ENCODE measurements at places on chromosomes 2 and 18.

DNA sequence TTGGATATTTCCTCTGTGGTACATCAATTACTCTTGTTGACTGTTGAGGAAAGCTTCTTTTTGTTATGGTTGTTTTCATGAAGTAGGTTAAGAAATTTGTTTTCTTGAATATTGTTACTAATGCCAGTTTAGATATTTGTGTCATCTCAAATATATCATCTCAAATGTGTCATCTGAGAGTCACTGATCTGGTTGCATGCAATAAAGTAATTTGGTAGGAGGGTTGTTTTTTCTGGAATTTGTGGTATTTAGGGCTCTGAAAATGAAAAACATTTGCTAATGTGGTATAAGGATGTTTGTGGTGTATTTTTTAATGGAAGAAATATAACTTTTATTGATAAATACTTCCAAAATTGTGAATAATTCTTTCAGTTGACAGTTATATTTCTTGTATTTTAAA, 117.7 kb downstream of the GREB1L start:
- DNase-seq = no peak

DNA sequence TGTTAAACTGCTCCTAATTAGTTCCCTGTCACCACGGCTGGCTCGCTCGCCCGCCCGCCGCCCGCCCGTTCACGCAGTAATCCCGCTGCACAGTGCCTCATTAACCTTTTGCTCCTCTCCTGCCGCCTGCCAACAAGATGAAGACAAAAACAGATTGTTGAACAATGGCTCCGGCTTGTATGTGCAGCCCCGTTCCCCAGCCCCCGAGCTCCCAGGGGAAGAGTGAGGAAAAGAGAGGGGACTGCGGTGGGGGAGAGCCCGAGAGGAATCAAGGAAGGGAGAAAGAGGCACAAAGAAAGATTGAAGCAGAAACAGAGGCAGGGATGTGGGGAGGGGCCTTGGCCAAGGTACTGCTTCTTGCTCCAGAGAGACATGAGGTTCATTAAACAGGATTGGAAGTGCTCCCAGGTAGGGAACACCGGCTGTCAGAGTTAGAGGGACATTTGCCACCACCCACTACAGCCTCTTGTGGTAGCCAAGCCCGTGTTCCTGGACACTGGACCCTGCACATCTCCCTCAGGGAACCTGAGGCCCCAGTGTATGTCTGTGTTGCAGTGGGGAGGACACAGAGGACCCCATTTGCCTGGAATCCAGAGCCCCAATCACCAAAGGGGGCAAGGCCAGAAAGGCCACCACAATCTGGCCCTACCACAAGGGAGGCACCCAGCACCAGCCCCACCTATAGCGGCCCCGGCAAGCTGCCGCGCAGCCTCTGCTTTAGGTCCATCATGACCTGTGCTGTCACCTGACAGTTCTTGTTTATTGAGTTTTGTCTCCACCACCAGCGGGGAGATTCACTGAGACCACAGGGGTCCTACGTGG, 38.1 kb downstream of the EMX1 start:
- no peak for DNase-seq

DNA sequence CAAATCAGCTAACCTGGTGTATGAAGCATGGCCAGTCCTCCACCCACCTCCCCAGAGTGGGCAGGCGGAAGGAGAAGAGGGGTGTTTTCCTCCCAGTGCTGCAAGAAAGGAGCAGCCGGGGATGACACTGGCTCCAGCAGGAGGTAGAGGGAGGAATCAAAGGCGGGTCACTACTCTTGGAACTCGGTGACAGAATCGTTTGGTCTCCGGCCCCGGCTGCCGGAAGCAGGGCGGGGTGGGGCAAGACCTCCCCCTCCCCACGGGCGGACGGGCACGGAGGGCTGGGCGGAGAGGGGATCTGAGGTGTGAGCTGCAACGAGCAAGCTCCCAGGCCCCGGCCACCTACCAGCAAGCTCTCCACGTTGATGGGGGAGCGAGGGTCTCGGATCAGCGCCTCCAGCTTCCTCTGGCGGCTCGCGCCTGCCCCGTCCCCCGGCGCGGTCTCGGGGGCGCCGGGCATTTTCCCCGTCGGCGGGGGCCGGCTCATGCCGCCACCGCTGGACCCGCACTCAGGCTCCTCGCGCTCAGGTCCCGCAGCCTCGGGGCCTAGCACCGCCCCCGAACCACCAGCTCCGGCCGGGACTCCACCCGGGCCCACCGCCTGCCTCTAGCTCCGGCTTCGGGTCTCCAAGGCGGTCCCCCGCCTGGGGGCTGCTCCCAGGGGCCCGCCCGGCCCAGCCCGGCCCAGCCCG, 640 bp downstream of the ROCK2 start:
- peak; percentile 64 for DNase-seq

DNA sequence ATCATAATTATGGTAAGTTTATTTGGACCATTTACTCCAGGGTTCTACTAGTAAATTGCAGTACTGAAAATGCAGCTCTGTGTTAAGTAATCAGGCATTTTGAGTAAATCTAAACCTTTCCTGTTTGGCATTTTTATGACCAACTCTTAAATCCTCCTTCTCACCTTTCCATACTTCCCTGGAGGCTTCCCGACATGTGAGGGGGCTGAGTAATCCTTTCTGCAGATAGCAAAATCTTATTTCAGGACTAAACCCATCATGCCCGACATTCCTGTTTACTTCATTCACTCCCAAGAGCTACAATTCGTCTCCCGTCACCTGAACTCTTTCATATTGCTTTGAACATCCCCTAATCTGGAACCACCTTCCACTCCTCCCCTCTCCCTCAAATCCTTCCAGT, 296.6 kb downstream of the IKZF2 start:
- no peak for DNase-seq

GRCh38 chr18:9516437-9517064, 41.2 kb downstream of the RALBP1 start:
- DNase-seq = no peak

DNA sequence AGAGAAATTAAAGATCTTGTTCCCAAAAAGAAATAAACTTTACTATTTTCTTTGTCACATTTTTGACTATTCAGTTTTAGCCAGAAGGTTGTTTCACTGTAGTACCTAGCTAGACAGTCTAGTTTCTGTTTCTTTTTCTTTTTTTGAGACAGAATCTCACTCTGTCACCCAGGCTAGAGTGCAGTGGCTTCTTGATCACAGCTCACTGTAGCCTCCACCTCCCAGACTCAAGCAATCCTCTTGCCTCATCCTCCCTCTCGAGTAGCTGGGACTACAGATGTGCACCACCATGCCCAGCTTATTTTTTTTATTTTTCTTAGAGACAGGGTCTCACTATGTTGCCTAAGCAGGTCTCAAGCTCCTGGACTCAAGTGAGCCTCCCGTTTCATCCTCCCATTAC, 2.2 kb downstream of the RBM45 start:
- no peak for DNase-seq

GRCh38 chr2:170883683-170884082, 45.4 kb upstream of the GORASP2 start:
- DNase-seq = no peak

DNA sequence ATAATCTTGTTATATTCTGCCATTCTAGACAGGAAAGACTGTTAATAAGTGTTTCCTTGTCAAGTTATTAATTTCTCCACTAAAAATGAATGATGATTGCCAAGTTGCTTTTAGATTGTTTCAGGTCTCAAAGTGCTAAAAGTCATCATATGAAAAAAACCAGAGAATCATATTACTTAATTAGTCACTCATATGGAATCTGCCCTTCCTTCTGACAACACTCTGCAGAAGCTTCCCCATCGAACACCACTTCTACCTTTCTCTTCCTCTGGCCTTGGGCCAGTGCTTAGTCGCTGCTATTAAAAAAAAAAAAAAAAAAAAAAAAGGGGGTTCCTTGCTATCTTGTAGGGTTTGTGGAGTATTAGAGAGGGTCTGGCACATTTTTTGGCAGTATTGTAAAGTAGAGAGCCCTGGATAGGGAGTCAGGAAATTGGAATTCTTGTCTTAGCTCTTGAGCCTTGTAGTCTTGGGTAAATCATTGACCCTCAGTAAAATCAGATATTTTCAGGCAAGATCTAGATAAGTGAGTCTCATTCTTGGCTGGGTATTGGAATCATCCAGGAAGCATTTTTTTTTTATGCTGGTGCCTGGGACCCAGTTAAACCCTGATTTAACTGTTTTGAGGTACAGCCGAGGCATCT, 141.7 kb upstream of the CCDC68 start:
- no peak for DNase-seq

DNA sequence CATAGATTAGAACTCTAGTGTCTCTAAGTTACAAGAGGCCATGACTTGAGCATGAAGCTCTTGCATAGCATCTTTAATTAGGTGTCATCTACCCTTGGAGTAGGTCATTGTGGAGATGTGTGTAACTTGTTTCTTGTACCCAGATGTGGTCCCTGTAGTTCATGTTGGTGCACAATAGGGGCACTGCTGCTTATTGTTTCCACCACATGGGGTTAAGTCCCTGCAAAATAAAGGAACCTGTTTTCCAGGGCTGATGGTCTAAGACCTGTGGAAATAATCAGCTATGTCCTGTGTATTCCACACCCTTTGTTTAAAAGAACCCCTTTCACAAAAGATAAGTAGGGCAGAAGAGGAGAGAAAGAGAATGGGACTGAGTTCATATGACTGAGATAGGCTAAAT, 28.6 kb downstream of the ASXL3 start:
- DNase-seq = no peak

- DNase-seq = no peak
Measured at GRCh38 chr2:205852457-205852856, 170.2 kb downstream of the NRP2 start.

- no peak for DNase-seq
Measured at GRCh38 chr2:188495969-188496431, 204.3 kb downstream of the GULP1 start.

GRCh38 chr2:5479265-5479928, 212.8 kb upstream of the SOX11 start:
- no peak for DNase-seq

DNA sequence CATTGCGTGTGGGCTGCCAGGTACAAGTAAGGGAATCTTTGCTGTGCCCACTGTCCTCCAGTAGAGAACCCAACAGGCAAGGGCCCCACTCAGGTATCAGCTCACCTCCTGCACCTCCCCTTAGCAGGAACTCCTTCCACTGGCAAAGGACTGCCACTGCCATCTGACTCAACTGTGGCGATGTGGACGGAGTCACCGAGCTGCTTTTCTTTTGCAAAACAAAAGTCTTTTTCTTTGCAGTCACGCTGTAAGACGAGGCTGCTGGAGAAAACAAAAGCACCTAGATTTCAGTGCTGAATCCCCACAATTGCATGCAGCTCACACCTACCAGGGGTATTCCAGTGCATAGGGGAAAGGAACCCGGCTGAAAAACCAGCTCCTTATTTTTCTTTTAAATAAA, 7.9 kb downstream of the MTERF4 start:
- DNase-seq = no peak

DNA sequence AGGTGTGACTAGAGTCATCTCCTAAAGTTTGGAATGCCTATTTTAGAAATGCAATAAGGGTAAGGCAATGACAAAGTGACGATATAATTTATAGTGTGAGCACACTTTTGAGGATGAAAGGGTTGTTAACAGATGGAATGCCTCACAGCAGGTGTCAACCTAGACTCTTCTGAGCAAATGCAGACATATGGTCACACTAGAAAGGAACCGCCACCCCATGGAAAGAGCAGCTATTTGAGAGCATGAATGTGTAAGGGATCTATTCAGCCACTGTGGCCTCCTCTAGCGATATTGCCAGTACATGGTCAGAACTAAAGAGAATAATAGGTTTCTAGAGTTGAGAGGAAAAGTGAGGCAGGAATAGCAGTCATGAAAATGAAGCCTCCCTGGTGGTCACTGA, 18.5 kb downstream of the DSG2 start:
- DNase-seq = no peak

GRCh38 chr2:100418406-100418962, 1.0 kb upstream of the CHST10 start:
- no peak for DNase-seq

DNA sequence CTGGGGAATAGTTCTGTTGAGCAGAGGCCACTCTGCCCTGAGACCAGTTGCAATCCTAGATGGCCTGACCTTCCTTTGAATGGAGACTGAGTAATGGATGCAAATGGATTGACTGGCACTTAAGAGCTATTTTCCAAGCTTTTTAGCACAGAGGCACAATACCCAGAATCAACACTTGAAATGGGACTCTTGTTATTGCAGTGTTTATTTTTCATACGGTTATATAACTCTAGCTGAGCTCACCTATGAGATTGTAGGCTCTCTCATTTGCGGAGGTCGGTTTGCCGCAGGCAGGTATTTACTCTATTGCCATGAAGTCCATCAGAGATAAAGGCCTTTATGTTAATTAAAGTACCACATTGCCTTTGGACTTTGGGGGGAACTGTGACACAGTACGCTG, 422.3 kb upstream of the CELF4 start:
- no peak for DNase-seq

DNA sequence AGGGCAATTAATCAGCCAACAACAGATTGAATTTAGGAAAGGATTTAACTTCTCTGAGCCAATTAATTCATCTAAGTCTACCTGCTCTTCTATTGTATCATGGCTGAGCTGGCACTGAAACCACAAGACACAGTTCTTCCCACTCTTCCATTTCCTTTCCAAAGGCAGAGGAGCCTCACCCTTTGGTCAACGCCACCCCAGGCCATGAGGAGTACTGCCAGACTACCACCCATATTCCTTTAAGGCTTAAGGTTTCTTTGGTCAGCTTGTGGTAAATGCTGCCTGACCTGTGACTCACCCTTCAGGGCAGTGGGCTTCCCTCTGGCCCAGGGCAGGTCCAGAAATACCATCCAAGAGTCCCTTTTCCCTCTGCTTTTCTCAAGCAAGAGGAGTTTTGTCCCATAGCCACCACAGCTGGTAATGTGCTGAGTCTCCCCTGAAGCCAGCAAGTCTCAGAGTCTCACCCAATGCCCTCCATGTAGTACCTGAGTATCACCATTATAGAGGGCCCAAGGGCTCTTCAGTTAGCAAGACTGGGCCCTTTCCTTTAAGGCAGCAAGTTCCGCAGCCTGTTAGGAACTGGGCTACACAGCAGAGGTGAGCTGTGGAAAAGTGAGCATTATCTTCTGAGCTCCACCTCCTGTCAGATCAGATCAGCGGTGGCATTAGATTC, 900.5 kb upstream of the CRIM1 start:
- no peak for DNase-seq

- DNase-seq = no peak
Measured at GRCh38 chr2:3222636-3223035, 155.0 kb downstream of the EIPR1 start.

- no peak for DNase-seq
Measured at GRCh38 chr2:5360081-5360480, 332.1 kb upstream of the SOX11 start.

GRCh38 chr2:102042196-102043081, 50.7 kb downstream of the IL1R2 start:
- no peak for DNase-seq

Measured in left cardiac atrium (tissue), 4 donors.